Jurkat, Clone E6-1 (cell line): ENCODE measurements at places on chromosomes 5 and 9.

GRCh38 chr9:121545875-121546423 is 46.3 kb upstream of the GGTA1 start:
- peak; percentile 44 for DNase-seq

DNA sequence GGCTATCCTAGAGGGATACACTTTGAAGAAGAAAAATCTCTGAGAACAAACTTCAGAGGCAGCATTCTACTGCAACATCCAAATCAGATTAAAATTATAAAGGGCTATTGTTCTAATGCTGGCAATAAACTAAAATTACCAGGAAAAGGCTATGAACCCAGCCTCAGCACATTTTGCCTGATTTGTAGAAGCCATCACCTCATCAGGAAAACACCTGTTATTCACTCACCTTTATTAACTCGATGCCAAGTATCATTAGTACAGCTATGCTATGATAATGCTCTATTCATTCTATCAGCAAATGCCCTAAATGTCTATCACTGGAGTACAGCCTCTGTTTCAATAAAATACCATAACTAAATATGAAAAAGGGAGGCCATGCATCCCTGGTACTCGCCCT is 510.2 kb downstream of the RASEF start:
- DNase-seq: no peak

- DNase-seq: no peak
Measured at GRCh38 chr9:73152953-73153352, 1.3 kb downstream of the ANXA1 start.

DNA sequence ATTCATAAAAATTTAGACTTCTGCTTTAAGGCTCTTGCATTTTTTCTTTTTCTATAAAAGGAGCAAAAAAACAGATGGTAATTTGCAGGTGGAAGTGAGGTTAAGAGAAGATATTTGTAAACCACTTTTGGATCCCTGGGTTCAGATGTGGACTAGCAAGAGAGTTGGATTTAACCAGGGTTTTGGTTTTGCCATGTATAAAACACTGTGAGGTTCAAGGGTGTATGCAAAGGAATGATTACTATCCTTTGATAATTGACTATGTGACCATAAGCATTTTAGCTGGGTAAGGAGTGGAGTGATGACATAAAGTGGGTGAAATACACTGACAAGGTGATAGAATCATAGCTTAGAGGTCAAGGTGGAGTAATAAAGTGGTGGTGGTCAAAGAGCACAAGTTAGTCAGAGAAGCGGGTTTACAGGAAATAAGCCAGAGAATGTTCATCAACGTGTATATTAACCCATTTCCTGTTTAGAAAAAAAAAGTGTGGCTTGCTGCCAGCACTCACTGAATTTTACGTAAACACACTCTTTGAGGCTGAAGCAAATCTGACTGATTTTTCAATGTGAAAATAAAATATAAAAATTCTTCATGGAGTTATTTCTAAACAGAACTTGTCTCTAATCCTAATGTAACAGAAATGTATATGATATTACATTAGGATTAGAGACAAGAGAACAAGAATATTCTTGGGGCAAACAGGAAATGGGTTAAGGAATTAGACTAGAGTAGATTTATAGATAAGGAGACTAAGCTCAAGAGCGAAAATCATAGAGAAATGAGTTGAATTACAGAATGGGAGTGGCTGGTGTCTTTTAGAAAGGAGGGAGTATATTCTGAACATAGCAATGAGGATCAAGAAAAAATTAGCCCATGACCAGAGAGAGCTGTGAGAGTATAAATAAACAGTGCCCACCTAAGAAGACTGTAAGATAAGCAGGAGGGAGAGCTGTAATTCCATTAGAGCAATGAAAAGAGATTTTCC is 74.5 kb downstream of the CDKN2A start:
- DNase-seq: no peak

DNA sequence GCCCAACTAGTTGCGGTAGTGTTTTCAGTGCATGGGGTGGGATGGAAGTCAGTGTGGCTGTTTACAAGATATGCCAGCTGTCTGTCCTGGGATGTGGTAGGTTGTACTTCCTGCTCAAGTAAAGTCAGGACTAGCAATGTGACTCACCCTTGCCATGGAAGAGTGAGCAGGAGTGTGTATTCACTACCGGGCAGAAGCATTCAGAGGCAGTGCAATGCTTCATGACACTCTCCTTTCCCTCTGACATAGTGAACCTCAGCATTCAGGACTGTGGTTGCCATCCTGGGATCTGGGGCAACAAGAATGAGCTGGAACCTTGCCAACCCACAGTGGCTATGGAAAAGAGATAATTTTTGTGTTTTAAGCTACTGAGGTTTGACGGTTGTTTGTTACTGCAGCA is 68.9 kb downstream of the BOD1 start:
- no peak for DNase-seq

DNA sequence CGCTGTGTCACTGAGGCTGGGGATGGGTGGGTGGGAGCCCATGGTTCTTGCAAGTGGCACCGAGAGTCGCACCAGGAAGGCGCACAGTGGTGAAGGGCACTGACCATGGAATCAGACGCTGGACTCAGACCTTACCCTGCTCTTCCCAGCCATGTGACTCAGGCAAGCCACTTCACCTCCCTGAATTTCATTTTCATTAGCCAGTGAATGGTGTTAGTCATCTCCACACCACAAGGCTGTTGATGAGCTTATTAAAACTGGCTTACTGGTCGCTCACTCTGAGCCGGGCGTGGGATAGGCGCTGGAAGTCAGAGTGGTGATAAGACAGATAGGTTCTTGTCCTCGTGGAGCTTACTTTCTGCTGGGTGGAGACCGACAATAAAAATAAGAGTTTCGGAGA is 25.1 kb downstream of the FGF18 start:
- no peak for DNase-seq

DNA sequence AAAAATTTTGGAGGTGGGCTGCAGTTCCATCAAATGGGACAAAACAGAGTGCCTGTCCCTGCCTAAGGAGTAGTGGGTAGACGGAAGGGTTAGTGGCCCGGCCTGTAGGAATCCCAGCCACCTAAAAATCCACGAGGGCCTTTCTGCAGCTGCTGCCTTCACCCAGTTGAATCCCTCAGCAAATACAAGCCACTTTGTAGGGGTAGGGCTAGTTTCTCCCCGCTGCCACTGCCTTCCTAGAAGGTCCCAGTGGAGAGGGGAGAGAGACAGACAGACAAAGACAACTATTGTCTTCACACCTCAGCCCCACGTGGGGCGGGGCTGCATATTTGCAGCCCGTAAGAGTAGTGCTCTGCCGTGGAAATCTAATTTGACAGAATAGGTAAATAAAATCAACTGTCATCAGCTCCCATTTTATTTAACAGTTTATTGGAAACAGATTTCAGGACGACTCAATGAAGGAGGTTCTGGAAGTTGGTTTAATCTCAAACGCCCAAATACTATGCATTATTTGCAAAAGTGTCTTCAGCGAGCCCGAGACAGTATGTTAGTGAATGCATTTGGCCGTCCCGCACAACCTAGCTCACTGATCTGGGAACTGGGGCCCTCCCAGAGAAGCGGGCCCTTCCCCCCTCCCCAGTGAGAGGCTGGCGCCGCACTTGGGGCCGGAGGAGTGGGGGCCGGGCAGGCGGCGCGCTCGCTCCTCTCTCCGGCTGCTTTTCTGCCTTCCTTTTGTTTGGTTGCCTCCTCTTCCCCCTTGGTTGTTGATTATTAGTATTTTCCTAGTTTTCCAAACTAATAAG is 67.6 kb upstream of the TBCA start:
- DNase-seq: no peak

- DNase-seq: no peak
Measured at GRCh38 chr5:57128325-57128724, 45.5 kb upstream of the GPBP1 start.

DNA sequence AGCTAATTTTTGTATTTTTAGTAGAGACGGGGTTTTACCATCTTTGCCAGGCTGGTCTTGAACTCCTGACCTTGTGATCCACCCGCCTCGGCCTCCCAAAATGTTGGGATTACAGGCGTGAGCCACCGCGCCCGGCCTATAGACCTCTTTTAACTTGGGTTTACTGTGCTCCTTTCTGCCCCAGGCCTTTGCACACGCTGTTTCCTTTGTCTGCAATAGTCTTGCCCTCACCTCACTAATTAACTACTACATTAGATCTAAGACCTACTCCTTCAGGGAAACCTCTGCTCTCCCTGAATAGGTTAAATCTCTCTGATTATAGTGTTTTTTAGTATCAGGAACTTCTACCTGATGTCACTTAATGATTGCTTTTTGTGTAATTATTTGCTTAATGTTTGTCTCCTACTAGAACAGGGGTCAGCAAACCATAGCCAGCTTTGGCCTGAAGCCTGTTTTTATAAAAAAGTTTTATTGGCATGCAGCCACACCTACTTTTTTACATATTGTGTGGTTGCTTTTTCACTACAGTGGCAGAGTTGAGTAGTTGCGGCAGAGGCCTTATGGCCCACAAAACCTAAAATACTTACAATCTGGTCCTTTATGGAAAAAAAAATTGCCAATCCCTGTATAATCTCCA is 31.2 kb upstream of the TLE1 start:
- no peak for DNase-seq

GRCh38 chr9:6894135-6894534 is 136.4 kb downstream of the KDM4C start:
- no peak for DNase-seq

- DNase-seq: no peak
Measured at GRCh38 chr5:74560245-74560644, 80.3 kb downstream of the ENC1 start.

DNA sequence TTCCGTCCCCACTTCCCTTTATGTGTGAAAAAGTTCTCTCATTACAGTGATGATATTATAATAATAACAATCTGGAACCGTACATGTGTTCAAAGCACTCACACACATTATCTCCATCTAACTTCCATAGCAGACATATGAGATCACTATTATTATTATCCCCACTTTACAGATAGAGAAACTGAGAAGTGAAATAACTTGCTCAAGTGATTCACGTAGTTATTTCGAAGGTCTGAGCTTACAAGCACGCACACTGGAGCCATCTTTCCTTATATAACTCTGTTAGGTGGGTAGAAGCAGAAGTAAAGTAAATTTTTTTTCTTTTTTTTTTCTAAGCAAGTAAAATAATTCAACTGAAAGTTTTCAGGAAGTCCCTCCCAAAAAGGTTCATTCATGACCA is 62.9 kb upstream of the PTGER4 start:
- DNase-seq: no peak

DNA sequence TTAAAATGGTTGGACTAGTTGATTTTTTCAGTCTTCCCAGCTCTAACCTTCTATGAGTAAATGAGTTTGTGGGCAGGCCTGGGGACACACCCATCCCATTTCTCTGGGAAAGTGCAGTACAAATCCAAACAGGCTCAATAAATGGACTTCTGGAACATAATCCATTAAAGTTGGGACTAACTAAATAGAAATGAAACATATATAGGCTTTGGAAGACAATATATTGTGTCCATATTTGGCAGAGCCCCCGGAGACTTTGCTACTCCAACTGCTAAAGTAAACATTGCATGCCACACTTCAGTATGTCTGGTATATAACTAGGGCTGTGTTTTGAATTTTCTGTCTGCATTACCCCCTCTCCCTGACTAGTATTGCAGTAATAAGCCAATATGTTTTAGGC is 191.4 kb upstream of the DAB2 start:
- no peak for DNase-seq

DNA sequence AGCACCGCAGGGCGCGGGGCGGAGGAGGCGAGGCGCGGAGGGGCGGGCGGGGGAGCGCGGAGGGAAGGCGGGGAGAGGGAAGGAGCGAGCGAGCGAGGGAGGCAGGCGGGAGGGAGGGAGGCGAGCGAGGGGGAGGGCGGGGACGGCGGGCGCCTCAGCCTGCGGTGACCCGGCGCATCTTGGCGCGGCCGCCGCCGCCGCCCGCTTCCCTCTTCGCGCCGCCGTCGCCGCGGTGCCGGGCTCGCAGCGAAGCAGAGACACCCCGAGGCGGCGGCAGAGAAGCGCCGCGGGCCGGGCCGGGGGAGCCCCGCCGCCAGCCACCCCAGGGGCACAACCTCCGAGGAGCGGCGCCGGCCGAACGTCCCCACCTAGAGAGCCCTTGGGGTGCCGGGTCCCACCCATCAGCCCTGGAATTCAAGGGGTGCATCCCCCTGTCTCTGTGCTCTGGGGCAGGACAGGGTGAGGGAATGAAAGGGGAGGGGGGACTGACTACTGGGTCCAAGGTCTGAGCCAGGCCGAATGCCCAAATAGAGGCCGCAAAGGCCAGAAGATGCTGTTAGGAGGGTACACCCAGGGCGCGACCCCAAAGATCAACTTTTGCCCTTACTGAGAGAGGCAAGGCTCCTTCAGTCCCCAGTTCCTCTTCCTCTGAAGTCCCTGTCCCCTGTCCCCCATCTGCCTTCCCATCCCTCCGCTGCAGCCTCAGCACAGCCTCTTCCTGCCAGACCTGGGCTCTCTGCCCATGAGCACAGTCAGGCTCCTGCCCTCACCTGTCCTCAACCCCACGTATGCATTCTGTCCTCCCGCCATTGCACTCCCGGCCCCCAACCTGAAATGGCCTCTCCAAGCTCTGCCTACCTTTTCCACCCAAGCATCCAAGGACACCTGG is at the start of gene ADAMTS2:
TSS of gene ADAMTS2 (minus strand) at position 29 of the 889 bp plus-strand sequence. CDS start 133 bp downstream, outside the sequence.
- peak; percentile 5 for DNase-seq

DNA sequence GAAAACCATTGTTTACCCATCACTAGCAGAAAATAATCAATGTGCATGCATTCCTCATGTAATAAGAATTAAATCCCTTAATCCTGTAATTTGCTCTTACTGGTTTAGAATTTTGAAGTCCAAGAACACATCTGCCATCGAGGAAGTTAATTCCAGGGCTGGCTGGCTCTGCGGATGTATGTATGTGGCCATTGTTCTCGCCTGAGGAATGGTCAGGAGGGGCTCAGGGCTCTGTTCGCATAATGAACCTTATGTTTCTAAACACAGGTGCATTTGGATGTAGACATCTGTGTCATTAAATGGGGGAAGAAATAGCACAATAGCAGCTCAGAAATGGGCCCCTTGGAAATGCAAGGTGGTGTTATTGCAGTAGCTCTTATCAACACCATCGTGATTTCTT is 148.6 kb upstream of the GAS1 start:
- DNase-seq: no peak

DNA sequence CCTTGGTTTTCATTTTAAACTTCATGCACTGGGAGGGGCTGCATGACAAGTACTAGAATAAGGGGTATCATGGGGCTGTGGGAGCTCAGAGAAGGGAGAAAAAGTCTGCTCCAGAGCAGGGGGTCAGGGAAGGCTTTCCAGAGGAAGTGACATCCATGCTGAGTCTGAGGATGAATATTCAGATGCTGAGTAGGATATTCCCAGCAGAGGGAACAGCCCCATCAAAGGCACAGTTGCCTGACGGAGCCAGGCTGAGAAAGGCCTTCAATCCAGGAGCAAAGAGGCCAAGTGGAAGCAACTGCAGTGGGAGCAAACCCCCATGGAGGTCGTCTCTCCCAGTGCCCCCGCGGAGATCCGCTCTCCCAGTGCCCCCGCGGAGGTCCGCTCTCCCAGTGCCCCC is 4.4 kb downstream of the PFN3 start:
- DNase-seq: no peak

DNA sequence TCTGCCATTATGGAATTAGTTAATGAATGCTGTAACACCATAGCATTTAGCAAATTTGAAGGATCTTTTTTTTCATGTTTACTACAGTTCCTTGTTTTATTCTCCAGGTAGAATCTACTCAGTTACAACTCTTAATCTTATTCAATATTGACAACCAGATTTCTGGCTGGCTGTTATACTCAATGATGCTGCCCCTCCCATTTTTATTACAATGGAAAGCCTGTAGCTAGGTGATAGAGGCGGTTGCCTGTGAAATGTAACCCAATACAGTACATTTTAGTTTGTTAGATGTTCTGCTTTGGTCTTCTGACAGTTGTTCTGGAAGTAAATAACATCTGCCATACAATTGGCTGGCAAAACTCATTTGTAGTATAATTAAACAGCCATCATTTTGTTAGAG is 294.2 kb downstream of the DMRTA1 start:
- no peak for DNase-seq

- DNase-seq: no peak
Measured at GRCh38 chr9:112655668-112656067, 62.2 kb downstream of the INIP start.
